ENCODE measurements at places on chromosomes 4 and X.

- DNase-seq: no peak
These were observed 940.3 kb upstream of the ADGRL3 start for GRCh38 chr4:60259781-60260180.

GRCh38 chr4:162406637-162407365 is 243.0 kb upstream of the FSTL5 start:
- no peak for DNase-seq

DNA sequence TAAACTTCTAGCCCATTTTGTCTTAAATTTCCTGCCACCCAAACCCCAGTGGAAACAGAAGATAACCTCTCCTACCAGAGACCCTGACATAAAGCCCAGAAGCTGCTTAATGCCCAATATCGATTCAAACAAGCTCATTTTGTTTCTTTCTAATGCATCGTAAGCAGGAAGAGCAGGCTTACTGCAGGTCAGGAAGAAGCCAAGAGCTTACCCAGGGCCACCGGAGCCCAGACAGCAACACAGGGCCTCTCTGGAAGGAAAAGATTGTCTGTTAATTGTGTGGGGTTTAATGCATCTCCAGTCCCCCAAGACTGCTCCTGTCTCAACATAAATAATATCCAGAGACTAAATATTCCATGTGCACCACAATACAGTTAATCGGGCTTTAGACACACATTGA is 177.3 kb upstream of the NOCT start:
- DNase-seq: no peak

DNA sequence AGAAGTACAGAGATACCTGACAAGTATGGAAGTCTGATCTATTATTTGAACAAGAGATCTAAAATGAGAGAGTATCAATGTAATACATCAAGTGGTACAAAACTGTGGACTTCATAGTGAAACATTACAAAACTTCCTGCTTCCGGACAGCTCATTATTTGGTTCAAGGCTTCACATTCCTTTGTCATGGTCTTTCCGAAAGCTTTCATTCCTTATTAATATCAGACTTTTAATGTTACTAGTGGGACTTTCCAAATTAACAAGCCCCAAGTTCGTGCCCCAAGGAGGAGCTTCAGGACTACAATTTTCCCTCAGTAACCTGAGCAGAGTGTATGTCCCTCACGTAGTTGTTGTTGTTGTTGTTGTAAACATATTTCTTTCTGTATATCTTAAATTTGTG is 1.2 kb downstream of the CHIC2 start:
- no peak for DNase-seq

GRCh38 chr4:162945713-162946112 is 221.0 kb downstream of the NAF1 start:
- no peak for DNase-seq

GRCh38 chr4:89382439-89382838 is 74.8 kb upstream of the GPRIN3 start:
- no peak for DNase-seq

GRCh38 chrX:139187738-139188137 is 342.8 kb upstream of the F9 start:
- DNase-seq: no peak

GRCh38 chrX:21990832-21991231 is 41.3 kb upstream of the PHEX start:
- DNase-seq: no peak

DNA sequence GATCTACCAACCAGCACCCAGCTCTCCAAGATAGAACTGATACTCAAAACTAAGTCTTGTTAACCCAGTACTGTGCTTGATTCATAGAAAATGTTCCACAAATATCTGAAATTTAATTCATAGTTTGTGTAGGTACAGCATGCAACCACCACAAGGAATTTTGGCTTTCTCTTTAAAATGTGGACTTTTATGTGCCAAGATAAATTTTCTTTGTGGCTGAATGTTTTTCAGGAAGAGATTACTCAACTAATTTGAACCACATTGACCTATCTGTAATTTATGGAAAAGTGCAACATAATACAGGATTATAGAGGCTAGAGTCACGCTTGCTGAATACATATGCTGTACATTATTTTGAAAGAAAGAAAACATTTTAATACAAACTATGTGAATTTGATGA is 730.8 kb downstream of the IL1RAPL1 start:
- peak; percentile 28 for DNase-seq

- DNase-seq: no peak
These were observed 750.3 kb downstream of the ARAP2 start for GRCh38 chr4:35493977-35494376.

GRCh38 chrX:51860679-51861078 is 32.7 kb upstream of the MAGED1 start:
- no peak for DNase-seq

DNA sequence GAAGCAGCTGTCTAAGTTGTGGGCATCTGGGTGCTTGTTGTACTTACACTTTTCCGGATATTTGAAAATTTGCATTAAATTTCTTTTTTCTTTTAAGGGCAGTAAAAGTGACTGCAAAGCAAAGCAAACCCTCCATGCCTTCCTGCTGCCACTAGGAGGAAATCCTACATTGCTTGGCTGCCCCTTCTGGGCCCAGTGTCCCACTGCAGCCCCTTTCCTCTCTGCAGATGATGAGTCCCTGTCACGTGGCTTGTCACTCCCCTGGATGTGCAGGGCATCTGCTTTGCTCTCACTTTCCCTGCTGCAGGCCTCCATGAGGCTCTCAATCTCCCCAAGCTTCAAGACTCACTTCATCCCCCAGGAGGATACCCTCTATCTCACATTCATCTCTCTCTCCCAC is 12.7 kb downstream of the TSR2 start:
- no peak for DNase-seq

GRCh38 chrX:148695255-148695654 is 194.8 kb downstream of the AFF2 start:
- no peak for DNase-seq

DNA sequence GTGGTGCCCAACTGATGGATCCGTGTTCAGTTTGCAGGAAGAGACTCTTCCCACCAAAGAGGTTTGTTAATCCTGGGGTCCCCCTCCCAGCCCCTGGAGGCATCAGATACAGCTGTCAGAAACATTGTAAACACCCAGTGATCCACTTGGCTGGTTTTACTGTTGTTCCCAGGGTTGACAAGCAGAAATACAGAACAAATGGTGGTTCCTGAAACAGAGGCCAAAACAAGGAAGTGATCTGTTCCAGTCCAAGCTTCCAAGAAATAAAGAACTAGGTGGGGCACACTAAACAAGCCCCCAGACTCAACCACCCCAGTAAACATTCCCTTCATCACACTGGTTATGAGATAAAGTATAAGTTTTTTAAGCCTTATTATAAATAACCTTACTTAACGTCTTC is 1.4 kb downstream of the TMLHE start:
- DNase-seq: no peak

DNA sequence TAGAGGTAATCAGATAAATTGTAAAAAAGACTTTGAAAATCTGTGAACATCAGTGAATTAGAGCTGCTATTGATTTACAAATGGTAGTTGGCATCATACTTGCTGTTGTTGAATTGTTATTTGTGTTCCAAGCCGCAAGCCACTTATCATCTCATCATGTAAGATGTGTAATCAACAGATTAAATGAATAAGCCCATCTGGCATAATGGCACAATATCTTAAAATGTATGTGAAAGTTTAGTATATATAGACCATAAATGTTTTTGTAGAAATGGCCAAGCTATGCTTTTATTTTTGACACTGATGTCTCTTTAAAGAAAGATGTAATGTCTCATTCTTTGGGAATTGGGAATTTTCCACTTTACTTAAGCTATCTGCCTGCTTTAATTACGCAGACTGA is 682.6 kb upstream of the GNPDA2 start:
- DNase-seq: no peak

GRCh38 chr4:188332265-188332664 is 193.0 kb downstream of the TRIML1 start:
- DNase-seq: no peak

- no peak for DNase-seq
These were observed 24.4 kb downstream of the LCORL start for GRCh38 chr4:17997129-17997528.

DNA sequence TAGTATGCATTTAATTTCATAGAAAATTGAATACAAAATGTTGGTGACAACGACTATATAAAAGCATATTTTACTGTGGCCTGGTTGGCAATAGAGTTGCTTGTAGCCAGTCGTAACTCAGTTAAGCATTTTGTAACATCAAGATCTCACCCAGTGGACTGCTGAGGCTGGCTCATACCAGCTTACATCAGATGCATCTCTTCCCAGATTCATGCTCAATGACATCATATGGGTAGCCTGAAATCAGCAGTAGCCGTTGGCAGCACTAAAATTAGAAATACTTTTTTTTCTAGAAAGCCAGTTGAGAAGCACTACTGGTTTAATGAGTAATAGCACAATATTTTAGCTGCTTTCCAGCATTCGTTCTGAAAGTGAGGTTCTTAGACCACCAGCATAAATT is 341.2 kb downstream of the TECRL start:
- no peak for DNase-seq

DNA sequence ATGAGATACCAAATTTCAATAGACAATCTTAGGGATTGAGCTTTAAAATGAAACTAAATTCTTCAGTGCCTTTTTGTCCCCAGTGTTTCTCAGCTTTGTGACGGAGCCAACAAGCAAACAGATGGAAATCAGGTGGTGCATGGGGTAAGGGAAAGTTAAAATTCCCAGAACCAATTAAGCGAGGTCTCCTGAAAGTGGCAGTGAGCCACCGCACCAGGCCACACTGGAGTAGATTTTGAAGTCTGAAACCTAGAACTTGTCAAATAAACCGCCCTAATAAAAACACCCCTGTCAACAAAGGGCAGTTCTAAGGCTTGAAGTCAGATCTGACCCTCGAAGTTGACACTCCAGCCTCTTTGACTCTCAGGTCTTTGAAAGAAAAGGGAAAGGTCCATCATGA is 40.6 kb upstream of the DYNLT3 start:
- DNase-seq: no peak
